ENCODE measurements at places on chromosomes 2 and 18.

GRCh38 chr2:42338567-42339190 lies 22.3 kb downstream of the COX7A2L start:
- no peak for DNase-seq

GRCh38 chr2:45993476-45993991 lies 303.7 kb upstream of the EPAS1 start:
- DNase-seq = no peak

- peak; percentile 31 for DNase-seq
Observed at GRCh38 chr2:290090-290722, 2.3 kb upstream of the ALKAL2 start.

GRCh38 chr2:45978302-45978859 lies 318.8 kb upstream of the EPAS1 start:
- DNase-seq = no peak

GRCh38 chr2:209821806-209822205 lies 50.2 kb downstream of the UNC80 start:
- no peak for DNase-seq

- DNase-seq = no peak
Observed at GRCh38 chr2:40658941-40659340, 207.1 kb upstream of the SLC8A1 start.

- peak; percentile 35 for DNase-seq
Observed at GRCh38 chr18:80247393-80247841, at the start of gene PARD6G. PARD6G (minus strand) TSS chr18:80247514; CDS start chr18:80247348, 166 bp downstream.

- no peak for DNase-seq
Observed at GRCh38 chr2:224190234-224190935, 151.3 kb upstream of the SERPINE2 start.

- DNase-seq = no peak
Observed at GRCh38 chr18:48735080-48735676, 196.3 kb downstream of the CTIF start.

DNA sequence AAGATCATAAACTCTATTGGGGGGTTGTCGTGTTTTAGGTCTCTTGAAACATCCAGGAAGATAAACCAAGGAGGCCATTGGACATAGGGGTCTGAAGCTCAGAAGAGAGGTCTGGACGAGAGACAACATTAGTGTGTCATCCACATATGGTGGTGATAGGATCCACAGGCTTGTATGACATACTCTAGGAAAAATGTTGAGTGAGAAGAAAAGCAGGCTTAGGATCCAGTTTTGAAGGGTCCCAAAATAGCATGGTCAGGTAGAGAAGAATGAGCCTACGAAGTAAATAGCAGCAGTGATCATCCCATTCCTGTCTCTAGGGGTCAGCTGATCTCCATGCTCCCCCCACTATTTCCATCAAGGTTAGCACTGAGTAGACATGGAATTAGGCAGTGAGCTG lies 166.8 kb downstream of the ANKRD30B start:
- DNase-seq = no peak

- DNase-seq = no peak
Observed at GRCh38 chr18:79732721-79733025, 53.1 kb downstream of the CTDP1 start.

DNA sequence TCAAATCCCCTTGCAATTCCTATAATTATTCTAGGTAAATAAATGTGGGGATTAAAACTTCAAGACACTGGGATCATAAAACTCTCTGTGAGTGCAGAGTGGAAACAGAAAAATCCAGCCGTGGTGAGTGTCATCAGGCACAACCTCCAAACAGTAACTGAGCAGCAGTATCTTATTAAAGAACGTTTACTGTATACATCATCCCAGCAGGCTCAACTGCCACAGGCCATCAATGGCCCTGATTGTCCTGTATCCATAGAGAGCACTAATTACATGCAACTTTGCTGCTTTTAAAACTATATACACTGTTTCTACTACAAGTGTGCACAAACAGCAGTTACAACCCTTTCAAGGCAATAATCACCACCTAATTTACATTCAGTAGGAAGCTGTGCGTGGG lies 23.9 kb downstream of the GAREM1 start:
- DNase-seq = no peak

DNA sequence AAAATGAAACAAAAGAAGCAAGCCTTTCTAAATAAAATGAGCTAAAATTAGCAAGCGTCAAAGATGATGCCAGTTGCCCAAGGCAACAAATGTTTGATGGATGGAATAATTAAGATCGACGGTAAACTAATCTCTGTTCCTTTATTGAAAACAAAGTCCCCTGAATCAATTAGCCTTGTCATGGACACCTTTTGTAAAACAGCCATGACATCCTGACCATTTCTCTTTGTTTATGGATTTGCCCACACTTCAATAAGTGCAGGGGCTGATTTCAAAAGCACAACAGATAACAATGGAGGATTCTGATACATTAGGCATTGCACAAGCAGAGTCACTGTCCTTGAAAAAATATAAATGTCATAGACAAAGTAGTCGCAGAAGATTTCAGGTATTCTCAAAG lies 160.1 kb upstream of the HNRNPA3 start:
- no peak for DNase-seq

GRCh38 chr18:32333781-32334180 lies 136.9 kb downstream of the GAREM1 start:
- DNase-seq = no peak

All from GM04504 (cell line).